ENCODE measurements at places on chromosomes 1 and 21.

DNA sequence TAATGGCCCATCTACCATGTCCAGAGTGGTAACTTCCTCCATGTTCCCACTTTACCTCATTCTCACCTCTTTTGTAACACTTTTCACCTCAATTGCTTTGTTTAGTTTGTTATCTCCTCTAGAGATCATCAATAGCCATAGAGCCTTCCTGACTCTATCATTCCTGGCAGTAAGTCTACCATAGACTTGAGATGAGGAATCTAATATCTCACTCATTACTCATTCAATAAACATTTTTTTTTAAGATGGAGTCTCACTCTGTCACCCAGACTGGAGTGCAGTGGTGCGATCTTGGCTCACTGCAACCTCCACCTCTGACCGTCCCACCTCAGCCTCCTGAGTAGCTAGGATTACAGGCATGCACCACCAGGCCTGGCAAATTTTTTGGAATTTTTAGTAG, 7.1 kb downstream of the NMNAT2 start:
- no peak for DNase-seq

DNA sequence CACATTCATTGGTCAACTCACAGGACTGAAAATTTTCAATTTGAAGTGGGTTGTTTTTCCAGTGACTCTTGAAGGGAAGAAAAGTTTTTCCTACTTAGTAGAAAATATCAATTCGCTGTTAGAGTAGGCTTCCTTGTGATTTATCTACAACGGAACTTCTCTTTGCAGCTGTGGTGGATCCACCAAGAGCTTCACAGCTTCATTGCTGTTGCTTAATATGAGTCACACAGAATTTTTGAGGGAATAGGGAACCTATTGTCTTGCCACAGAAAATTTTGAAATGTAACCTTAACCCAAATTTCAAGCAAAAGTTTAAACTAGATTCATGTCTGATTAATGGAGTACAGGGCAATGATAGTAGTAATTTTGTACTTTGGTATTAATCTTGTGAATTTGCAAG, 58.4 kb upstream of the IFI44L start:
- peak; percentile 29 for DNase-seq

DNA sequence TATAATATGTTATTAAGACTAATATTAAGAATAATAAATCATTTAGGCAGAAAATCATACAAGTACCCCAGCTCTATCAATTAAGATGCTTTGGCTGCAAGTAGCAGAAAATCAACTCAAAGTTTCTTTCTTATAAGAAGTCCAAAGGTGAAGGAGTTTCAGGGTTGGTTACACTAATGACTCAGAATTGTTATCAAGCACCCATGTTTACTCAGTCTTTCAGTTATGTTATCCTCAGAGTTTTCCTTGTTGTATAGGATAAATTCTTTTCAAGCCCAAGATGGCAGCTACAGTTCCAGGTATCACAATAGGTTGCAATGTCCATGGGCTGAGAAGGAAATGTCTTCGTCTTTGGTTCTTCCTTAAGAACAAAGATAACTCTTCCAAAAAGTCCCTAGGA, 163.6 kb downstream of the TNFSF18 start:
- no peak for DNase-seq

DNA sequence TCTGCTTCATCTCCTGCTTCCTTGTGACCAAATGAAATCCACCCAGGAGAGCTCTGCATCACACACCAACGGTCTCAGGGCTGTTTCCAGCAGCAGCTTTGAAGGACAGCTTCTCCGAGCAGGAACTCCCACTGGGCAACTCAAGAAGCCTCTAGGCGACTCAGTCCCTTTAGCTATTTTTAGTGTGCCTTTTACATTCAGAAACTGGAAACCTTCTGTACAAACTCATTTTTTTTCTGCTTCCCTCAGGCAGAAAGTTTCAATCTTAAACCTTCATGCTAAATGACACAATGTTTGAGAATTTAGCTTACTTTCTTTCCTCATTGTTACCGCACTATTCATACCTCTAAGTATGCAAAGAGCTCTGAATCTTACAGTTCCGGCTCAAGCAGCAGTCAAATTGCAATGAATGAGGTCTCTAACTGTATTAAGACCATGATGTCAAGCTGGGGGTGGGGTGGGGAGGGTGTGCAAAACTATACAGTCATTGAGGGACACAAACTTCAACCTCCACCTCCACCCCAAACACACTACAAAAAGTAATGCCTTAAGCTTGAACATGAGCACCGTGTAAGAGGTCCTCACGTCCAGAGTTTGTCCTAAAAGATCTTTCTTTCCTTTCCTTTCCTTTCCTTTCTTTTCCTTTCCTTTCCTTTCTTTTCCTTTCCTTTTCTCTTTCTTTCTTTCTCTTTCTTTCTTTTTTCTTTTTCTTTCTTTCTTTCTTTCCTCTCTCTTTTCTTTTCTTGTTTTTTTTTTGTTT, 16.4 kb upstream of the TARBP1 start:
- DNase-seq = peak; percentile 66

DNA sequence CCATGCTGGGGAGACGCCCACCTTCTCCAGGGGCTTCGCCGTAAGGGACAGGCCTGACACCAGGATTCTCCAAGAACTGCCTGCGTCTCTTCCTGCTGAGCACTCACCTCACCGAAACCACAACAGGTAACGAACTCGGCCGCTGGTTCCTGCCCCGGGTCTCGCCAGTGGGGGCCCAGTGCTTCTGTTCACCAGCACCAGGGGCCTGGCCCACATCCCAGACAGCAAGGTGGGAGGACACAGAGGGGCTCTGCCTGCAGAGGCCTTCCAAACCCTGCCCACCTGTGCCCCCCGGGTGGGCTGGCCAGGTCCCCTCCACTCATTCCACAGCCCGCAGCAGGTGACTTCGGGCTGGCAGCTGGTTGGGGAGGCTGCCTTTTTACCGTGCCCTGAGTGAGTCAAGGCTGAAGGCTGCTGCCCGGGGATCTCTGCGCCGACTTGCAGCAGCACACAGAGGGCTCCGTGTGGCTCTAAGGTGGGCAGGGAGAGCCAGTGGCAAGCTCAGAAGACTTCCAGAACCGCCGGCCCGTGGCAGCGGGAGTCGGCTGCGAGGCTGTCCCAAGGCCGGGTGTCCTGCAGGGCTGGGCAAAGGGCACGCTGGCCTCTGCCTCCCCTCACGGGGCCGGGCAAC, 14.7 kb upstream of the COL18A1 start:
- DNase-seq = no peak

- DNase-seq = no peak
These were observed 53.6 kb downstream of the SPATA46 start for GRCh38 chr1:162323023-162323422.

DNA sequence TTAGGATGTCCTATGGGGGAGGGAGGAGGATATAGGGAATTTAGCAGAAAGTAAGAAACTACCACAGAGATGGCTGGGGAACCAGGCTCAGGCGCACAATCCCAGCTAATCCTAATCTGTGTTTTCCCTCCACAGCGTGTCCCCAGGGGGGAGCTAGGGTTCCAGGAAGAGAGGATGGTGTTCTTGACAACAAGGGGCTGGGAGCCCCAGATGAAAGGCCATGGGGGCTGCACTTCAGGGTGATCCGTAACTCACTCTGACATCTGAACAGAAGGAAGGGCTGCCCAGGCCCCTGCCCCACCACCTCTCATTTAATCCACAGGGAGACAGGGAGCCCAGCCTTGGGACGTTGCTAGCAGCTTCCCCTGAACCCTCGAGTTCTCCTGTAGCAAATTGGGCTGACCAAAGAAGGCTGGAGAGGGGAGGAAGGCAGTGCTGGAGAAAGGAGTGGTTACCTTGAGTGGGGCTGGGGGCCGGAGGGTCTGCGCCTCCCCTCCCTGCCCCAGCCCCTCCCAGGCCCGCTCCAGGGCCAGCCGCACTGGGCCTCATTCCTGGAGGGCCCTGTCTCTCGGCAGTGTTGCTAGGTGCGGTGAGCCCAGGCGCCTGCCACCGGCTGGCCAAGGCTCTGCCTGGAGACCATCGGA, 131.7 kb downstream of the TMEM53 start:
- no peak for DNase-seq

GRCh38 chr1:232789651-232790050, 15.6 kb upstream of the MAP10 start:
- DNase-seq = no peak

- DNase-seq = no peak
These were observed 233.0 kb upstream of the IRF2BP2 start for GRCh38 chr1:234842726-234843641.

GRCh38 chr1:15628003-15628402, 10.7 kb downstream of the DDI2 start:
- DNase-seq = no peak

DNA sequence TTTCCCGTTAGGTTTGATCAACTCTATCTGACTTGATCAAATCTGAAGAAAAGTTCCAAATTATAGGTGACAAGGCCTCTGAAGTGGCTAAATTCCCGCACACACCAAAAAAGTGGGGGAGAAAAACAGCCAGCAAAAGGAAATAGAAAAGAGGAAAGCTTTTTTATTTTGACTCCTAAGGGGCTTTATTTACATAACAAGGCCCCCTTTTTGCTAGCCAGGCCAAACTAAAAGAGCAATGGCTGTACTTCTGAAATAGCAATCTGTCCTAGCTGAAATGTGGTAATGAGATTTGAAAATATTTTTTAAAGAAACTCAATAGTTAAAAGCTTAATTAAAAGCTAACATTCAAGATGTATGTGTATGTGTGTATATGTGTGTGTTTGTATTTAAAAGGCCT, 311.5 kb upstream of the POGK start:
- no peak for DNase-seq

DNA sequence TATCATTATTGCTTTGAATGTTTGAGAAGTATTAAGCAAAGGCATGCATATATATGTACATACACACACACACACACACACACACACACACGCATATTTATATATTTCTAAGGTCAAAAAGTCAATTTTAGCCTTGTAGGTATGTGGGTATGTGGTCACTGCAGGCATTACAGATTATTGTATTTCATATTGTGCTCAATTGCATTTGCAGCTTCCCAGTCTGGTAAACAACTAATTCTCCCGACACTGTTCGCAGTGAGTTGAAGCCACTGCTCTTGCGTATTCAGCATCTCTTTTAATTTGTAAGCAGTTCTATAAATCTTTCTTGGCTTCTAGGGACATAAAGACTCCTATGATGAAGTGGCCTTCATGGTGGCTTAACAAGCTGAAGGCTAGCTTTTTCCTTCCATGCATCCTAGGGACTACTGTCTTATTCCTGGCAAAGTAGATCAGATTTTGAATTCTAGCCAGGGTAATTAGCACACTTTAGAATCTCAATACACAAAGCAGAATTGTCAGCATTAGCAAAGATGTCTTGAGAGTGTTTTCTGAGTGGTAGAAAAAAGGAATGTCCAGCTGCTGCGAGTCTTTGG, 368.6 kb upstream of the NEGR1 start:
- DNase-seq = no peak

DNA sequence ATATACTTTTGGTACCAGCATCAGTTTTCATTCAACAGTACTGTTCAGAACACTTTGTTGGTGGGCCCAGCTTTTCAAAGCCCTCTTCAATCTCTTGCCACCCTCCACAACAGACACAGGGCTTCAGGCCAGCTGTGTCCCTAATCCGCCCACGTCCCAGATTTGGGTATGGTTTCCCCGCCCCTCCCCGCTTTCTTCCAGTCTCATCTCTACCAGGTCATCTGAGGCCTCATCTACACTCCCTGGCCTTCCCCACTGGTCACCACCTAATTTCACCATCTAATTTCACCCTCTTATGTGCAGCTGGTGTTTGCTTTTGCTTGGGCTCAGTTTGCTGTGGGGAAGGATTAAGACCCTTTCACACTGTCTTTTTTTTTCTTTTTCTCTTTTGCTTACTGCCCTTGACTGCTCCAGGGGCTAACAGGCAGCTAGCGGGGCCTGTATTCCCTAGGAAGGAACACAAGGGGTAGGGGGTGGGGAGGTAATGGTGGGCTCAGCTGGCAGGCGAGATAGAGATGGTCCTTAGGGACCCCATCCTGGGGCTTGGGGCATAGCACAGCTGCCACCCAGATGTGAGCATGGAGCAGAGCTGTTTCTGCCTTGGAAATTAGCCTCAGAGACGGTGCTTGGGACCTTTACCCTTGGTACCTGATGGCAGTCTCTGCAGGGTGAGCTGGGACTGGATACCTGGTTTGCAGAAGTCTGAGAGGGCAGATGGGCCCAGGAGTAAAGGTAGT, 3.8 kb upstream of the EPB41 start:
- DNase-seq = no peak

GRCh38 chr1:109248797-109249629, at the start of gene CELSR2:
TSS of gene CELSR2 (plus strand) at chr1:109249539. CDS start at chr1:109250080, 541 bp downstream.
- no peak for DNase-seq

GRCh38 chr1:24007079-24007478, 27.0 kb upstream of the SRSF10 start:
- no peak for DNase-seq

GRCh38 chr1:40273547-40274166, 15.6 kb downstream of the ZMPSTE24 start:
- no peak for DNase-seq

GRCh38 chr1:226790545-226791181, 51.6 kb upstream of the ITPKB start:
- no peak for DNase-seq

GRCh38 chr1:15492596-15492995, 16.7 kb downstream of the CELA2B start:
- no peak for DNase-seq

- DNase-seq = no peak
These were observed 355.1 kb downstream of the GPATCH2 start for GRCh38 chr1:217275655-217276398.

DNA sequence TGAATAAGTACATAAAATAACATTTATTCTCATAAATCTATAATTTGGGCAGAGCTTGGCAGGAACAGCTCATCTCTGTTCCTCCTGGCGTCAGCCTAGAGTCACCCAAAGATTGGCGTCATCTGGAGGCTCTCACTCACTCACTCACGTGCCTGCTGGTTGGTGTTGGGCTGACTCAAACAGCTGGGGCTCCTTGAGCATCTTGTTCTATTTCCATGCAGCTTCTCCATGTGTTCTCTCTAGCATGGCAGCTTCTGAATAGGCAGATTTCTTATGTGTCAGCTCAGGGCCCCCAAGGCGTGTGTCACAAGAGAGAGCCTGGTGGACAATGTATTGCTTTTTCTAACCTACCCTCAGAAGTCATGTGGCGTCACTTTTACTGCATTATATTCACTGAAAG, 70.6 kb upstream of the RAB3GAP2 start:
- no peak for DNase-seq

GRCh38 chr1:30520476-30520875, 202.9 kb downstream of the MATN1 start:
- no peak for DNase-seq

DNA sequence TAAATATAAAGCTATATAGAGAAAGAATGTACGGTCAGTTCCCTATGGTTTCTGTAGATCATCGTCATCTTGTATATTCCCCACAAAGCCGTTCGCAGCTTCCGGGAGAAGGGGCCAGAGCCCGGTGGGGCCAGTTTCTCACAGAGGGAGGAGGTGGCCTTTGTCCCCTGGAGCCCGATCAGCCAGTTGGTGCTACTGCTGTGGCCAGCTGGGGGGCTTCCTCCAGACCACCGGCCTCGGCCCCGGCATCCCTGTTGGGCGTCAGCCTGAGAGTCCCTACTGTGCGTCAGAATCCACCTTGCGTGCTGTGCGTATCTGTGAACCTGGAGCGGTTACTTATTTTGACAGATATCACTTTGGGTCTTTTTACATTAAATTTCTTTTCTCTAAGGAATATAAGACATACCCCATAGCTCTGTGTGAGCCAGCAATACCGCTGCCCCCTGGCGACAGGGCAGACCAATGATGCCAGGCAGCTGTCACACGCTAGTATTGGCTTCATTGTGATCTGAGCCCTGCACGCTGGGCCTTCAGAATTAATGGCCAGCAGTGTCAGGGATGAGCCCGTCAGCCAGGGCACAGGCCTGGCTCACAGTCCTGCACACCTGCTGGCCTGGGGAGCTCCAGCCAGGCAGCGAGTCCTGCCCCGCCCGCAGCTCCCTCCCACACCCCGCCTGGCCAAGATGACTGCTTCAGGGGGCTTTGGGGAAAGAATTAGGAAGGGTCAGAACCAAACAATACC, 145.9 kb downstream of the PGBD5 start:
- DNase-seq = no peak

Measured in AG09309 (cell line).